ENCODE measurements at places on chromosomes 6 and 20.

DNA sequence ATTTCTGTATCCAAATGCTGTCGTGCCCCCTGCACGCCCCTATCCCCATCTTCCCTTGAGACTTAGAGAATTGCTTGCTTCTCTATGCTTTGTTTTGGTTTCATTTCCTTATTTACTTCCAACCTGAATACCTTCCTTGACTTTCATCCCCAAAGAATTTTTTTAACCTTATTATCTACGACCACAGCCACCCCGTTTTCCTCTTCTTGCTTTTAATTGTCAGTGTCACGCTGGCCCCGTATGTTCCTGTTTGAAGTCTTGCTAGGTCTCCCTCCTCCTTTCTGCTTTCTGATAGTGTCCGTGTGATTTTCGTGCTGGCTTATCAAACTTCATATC is 40.1 kb downstream of the RNF217 start:
- DNase-seq = no peak

DNA sequence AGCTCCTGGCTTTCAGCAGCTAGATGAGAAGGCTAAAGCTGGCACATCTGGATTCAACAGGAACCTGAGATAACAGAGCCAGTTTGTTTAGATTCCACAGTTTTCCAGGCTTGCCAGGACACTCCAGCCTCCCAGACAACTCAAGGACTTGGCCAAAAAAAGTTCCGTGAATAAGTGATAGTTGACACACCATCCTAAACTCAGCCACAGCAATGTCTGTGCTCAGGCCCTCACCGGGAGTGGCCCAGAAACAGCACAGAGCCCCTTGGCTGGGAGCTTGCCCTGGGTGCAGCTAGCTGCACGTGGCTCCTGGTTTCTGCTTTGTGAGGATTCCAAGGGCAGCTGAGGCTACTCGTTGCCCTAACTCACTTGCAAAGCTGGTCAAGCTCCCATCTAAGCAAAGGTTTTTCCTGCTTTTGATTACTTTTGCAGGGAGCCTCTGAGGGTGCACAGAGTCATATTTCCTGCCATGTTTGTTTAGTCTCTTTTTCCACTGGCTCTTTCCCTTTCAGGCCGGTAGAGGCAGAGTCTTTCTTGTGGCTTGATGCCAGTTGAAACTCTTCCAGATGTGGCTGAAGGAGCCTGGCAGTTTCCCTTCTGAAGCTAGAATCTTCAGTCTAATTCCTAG is 118.3 kb upstream of the ECI2 start:
- DNase-seq = no peak

GRCh38 chr20:43744151-43744611 is 17.4 kb upstream of the GTSF1L start:
- DNase-seq = peak; percentile 69

DNA sequence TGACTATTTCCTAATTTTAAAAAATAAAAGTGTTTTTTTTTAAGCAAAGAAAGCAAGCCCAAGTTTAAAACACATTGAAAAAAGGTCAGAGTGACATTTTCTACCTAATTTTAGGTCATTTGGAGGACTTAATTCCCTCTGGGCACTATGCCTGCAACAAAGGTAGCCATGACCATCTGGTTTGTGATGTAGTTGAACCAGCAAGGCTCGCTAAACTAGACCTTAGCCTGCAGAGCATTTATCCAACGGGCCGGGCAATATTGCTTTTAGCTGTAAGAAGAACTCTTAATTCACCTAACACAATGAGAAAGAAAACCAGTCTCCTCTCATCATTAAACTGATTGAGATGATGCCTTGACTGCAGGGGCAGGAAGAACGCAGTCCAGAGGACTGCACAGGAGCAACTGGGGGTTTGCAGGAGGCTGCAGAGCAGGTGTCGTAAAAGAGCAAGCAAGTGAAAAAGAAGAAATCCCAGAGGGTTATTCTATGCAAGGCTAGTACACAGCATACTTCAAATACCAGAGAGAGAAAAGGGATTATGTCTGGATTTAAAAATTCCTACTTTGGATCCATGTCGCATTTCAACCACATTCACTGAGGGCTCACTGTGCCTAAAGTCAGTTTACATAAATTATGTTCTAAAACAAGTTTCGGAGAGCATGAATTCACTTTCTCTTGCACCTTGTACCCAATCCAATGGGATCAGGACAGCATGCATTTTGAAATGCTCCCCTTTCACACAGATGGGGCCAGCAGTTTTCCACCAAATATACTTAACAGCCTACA is 12.8 kb downstream of the TRAF3IP2 start:
- no peak for DNase-seq

- DNase-seq = no peak
Measured at GRCh38 chr20:23289724-23290395, 60.7 kb upstream of the NXT1 start.

DNA sequence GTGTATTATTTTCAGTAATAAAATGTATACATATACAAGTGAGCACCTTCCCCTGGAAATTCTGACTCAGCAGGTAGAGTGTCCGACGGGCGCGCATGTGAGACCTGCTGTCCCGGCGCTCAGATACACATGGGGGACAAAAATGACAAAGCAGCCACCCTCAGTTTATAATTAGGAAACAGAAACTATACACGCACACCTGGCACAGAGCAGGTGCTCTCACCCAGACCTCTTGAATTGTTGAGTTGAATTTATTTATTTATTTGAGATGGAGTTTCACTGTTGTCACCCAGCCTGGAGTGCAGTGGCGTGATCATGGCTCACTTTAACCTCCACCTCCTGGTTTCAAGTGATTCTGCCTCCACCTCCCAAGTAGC is 180.4 kb downstream of the ZDHHC14 start:
- DNase-seq = peak; percentile 66

- DNase-seq = no peak
Measured at GRCh38 chr20:55266361-55266760, 739.0 kb downstream of the CBLN4 start.

GRCh38 chr20:61659246-61659993 is 406.3 kb downstream of the TAF4 start:
- DNase-seq = no peak

DNA sequence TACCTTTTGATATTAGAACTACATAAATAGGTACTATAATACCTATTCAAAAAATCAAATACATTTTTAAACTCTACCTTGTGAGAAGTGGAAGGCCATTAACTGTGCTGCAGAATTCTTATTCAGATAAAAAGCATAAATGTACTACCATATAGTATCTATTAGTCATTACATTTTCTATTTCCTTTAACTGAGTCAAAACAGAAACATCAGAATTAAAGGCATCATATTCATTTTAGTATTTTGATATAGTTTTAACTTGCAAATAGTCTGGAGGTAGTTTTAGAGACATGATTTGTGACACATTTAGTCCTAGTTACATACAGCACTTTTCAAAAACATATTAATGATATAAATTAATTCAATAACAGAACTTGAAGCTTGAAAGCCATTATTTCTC is 39.9 kb upstream of the TAB2 start:
- no peak for DNase-seq

- no peak for DNase-seq
Measured at GRCh38 chr6:20340068-20340848, 61.4 kb upstream of the E2F3 start.

- DNase-seq = no peak
Measured at GRCh38 chr6:71402096-71402495, 113.5 kb downstream of the OGFRL1 start.

DNA sequence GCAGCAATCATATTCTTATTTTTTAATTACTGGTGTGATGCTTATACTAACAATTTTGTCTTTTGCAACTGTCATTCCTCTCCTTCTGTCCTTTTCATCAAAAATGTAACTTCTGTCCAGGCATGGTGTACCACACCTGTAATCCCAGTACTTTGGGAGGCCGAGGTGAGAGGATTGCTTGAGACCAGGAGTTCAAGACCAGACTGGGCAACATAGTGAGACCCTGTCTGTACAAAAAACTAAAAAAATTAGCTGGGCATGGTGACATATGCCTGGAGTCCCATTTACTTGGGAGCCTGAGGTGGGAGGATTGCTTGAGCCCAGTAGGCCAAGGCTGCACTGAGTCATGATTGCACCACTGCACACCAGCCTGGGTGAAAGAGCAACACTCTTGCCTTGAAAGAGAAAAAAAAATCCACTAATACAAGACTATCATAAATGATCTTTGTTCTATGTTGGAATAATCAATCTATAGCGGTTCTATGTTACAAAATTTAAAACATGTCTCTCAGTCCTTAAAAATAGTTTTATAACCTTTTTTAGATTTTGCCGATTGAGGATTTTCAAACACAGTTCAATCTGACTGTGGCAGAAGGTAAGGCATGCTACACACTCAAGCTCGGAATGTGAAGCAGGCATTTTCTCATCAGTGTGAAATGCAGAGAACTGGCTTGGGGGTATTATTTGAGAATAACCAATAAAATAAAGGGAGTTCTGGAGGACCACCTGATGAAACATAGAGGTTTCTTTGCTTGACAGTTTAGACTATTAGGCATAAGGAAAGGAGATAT is 70.4 kb downstream of the ENPP1 start:
- no peak for DNase-seq

DNA sequence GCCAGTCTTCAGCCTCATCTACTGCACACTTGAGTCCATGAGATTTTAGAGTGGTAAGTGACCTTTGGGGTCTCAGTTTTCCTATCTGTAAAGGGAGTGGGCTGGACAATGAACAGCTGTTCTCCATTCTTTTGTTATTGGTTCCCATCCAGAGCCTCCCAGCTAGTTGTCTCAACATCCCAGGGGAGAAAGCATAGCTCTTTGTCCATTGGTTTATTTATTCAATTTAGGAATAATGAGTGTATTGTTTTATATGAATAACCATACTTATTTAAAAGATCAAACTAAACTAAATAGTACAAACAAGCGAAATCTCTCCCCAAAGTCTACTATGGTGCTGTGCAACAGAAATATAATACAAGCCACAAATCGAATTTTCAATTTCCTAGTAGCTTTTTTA is 13.7 kb downstream of the PIGT start:
- DNase-seq = no peak

- no peak for DNase-seq
Measured at GRCh38 chr6:87151471-87151780, 3.9 kb upstream of the ZNF292 start.

- DNase-seq = no peak
Measured at GRCh38 chr6:44457596-44457995, 70.1 kb downstream of the CDC5L start.

Measured in NCI-H510A (cell line).